Activated T-cell treated with anti-CD3 and anti-CD28 coated beads, Interleukin-2, amount 50 U/mL, for 72 hours (primary cell): ENCODE measurements at places on chromosomes 7 and 10. TPM values are rescaled to one million over a fixed set of nuclear protein-coding genes. Genes with fewer than 3 reads are reported as not detected.
A peak's percentile ranks its signal among the peaks of the same experiment; 100 is the strongest.

The GGCT gene
- 65.7 TPM for total RNA-seq

The PLAU gene
- total RNA-seq: 0.44 TPM

DNA sequence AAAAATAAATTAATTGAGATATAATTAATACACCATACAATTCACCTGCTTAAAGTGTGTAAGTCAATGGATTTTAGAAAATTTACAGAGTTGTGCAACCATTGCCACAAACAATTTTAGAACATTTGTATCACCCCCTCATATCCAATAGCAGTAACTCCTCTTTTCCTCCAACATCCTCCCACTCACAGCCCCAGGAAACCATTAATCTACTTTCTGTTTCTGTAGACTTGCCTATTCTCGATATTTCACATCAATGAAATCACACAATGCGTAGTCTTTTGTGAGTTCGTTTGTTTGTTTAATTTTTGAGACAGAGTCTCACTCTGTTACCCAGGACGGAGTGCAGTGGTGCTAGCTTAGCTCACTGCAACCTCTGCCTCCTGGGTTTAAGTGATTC, 13.7 kb upstream of the HERC4 start:
- no peak for DNase-seq

DNA sequence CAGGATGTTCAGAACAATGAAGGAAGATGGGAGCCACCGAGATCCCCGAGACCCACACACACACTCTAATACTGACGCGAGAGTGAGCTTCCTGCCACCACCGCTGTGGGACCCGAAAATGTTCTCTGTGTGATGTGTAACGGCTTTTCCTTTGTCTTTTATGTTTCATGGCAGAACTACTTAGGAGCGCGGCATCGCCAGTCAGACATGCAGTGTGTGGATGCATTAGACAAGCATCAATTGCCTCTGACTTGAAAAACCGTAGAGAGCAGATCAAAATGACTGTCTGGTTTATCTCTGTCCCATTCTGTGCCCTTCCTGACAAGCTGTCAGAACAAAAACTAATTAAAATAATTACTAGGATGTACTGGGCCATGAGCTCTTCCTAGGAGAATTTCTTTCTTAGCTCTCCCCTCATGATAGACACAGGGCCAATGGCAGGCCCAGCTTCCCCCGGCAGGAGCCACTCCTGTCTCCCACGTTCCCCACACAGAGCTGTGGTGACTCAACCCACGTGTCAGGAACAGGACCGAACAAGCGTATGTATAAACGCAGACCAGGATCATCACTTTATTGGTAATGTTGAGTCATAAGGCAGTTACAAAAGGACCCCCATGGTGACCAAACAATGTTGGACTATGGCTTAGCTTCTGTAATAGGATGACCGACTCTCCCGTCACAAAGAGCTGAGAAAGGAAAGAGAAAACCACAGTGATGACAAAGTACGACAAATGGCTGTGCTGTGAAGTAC, 705.0 kb downstream of the PARD3 start:
- no peak for DNase-seq

DNA sequence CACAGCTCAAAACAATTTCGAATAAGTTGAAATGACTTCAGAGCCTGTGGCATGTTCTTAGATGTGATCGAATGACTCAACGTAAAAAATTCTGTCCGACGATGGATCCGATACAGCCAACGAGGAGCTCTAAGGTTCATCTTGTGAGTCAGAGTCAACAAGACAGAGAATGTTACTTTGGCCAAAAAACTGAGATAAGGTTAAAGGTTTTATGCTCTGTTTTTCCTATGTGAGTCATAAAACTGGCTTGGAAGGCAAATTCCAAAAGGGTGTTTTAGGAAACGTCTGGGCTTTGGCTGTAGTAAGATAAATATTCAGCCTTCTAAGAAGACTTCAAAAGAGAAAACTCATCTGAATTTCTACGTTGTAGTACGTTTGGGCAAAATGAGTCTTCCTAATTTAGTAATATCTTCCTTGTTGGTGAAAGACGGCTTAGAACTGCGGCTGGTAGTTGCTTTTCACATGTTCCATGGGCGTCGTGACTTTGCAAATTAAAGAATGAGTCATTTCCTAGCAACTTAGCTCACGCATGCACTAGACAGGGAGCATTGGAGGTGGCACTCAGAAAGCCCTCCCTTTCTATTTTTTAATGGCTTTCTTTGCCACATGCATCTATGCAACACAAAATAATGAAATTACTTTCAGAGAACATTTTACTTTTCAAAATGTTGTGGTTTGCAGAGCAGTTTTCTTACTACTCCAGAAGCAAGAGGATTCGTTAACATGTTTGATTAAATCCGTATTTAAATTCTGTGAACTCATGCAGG, 28.2 kb downstream of the PFKP start:
- DNase-seq: peak; percentile 76

DNA sequence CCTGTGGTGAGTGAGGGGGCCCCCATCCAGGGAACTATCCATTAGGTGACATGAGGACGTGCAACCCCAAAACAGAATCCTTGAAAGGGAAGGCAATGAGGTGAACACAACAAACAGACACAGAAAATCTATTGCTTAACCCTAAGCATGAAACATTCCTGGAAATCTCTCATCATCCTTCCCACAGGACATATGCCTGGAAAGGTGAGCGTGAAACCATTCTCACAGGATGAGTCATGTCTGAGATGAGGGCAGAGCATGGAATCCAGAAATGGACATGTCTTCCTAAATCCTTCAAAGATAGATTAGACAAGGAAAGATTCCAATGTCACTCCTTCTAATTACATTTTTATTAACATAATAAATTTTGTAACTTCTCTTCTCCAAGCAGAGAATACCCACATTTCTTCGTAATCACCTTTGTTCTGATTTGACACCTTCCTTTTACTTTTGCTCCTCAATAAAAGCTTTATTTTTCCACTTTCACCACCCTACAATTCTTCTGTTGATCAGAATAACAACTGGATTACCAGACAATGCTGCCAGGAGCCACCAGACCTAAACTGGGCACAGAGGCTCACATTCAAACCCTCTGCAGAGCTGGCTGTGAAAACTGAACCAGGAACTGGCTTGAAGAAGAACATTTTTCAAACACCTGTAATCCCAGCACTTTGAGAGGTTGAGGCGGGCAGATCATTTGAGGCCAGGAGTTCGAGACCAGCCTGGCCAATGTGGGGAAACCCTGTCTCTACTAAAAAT, 67.2 kb downstream of the COBL start:
- DNase-seq: no peak

- no peak for DNase-seq
These were observed 7.0 kb downstream of the SHLD2 start for GRCh38 chr10:87101996-87102395.
